ENCODE measurements at places on chromosomes 7 and 10.

GRCh38 chr7:42934291-42934690 is 2.1 kb downstream of the MRPL32 start:
- no peak for DNase-seq

GRCh38 chr10:46520941-46521340 is 35.5 kb downstream of the GPRIN2 start:
- peak; percentile 76 for DNase-seq

DNA sequence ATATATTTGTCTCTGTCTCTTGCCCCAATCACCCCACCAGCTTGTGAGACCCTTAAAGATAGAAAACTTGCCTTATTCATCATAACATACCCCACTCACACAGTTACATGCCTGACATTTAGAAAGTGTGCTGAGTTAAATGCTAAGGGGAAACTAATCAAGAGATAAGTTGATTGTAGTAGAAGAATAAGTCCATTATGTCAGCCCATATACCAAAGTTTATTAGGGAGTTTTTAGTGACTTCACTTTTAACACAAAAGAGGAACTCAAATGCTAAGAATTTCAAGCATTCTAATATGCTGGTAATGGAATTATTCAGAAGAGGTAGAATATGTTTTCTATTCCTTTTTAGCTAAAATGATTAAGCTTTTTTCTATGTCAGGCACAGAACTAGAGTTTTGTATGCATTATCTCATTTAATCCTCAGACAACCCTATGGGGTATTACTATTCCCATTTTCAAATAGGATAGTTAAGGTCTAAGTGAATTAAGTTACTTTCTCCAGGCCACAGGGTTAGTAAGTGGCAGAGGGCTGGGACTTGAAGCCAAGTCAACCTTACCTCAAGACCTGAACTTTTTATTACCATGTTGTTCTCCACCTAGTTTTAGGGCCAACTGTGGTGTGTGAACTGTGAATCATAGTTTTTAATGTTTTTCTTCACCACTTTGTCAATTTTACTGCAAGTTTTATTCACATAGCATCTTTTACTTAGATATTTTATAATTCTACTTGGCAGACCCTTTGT is 19.6 kb downstream of the ASAH2 start:
- DNase-seq: no peak

GRCh38 chr10:76984559-76985443 is 652.8 kb downstream of the KCNMA1 start:
- DNase-seq: peak; percentile 74

DNA sequence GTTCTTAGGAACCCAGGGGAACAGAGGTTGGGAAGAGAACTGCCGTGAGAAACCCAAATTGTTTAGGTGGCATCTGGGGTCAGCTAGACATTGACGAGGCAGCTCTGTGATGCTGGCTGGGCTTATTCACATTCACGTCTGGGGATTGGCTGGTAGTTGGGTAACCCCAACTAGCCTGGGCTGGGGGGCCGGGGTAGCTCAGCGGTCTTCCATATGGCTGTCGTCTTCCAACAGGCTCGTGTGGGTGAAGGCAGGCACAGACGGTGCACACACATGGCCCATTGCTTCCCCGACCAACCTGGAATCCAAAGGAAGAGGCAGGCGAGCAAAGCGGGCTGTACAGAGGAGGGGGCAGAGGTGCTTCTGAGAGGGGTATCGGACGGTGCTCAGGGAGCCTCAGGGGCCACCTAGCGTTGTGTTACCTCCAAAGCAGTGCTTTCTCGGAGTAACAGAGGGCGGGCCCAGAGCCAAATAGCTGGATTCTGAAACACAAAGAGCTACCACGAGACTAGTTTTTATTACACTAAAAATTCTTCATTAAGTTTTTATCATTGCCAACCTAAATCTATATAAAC is 34.5 kb downstream of the MKI67 start:
- DNase-seq: no peak

DNA sequence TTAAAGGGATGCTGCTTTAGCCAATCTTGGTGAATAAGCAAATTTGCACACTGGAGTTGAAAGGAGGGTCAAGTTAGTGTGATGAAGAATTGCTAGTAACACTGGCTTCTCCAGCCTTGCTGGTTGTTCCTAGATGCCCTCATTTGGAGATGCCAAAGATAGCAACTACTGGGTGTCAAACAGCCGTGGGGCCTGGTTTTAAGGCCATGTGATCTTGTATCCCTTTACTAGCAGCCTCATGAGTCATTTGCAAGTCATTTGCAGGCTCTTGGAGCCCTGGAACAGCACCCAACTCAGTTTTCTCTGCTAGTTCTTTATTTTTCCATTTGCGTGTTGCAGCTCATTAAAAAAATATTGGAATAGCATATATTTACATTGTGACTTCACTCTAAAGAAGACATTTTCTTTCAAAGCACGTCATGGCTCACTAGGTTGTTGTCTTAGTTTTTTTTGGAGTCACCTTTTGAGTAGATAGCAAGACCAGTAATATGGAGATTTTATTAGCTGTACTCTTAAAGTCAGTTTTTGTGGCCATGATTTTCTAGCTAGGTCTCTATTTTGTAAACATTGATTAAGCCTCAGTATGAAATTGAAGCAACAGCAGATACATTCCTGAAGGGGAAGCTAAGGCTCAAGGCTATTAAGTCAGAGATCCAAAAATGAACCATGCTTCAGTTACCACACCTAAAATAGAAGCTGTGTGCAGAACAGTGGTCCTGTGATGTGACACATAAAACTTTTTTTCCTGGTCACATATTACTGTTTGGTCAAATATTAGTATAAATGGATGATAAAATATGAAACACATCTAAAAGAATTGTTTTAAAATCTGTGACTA is 1.3 kb downstream of the LSMEM1 start:
- no peak for DNase-seq

GRCh38 chr10:72088889-72089575 is 681 bp upstream of the SPOCK2 start:
- peak; percentile 69 for DNase-seq

- DNase-seq: no peak
Measured at GRCh38 chr7:100034871-100035510, 14.6 kb upstream of the ZSCAN21 start.

GRCh38 chr10:124511205-124512039 is 49.8 kb downstream of the LHPP start:
- no peak for DNase-seq

GRCh38 chr7:115226410-115226809 is 304.5 kb downstream of the MDFIC start:
- DNase-seq: no peak

GRCh38 chr7:47875998-47876744 is 72.1 kb downstream of the PKD1L1 start:
- no peak for DNase-seq

DNA sequence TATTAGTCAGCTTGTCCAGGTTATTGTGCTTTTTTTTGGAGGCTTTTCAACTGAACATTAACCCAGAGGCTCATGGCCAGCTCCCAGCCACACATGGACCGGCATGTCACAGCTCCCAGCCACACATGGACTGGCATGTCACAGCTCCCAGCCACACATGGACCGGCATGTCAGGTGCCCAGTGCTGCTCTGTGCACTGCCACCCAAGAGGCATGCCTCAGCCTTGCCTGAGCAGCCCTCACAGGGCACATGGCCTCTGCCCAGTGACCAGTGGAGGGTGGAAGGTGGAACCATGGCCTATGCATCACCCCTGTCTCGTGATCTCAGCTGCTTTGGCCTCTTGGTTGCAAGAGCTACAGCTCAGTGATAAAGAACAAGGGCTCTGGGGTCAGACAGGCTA is 119.8 kb downstream of the OAT start:
- no peak for DNase-seq

GRCh38 chr10:132712743-132713142 is 73.2 kb downstream of the NKX6-2 start:
- DNase-seq: no peak

DNA sequence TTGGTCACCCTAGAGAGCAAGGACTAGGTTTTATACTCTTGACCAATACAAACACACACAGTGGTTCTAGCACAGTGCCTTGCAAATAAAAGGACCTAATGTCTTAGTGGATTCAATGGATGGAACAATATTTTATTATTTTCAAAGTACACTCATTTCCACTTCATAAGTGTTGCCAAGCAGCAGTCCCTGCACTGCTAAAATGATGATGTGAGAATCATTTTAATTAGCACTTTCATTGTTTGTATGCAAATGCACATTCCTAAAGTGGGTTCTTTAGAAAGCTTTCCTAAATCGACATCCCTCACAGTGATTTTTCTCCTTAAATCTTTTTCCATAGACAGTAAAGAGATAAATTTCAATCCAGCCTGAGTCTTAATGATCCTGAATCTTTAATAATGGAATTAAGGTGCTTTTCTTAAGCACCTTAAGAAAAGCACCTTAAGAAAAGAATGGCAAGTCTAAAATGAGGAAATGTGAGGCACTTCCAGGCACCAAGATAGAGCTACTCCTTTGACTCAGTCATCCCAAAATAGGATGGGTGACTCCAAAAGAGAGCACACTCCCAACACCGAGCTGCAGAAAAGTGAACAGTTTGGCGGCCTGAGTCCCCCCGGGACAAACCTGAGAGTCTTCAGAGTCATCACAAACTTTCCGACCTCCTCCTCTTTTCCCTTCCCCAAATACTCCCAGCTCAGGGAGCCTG is 84.5 kb downstream of the SORBS1 start:
- DNase-seq: no peak

DNA sequence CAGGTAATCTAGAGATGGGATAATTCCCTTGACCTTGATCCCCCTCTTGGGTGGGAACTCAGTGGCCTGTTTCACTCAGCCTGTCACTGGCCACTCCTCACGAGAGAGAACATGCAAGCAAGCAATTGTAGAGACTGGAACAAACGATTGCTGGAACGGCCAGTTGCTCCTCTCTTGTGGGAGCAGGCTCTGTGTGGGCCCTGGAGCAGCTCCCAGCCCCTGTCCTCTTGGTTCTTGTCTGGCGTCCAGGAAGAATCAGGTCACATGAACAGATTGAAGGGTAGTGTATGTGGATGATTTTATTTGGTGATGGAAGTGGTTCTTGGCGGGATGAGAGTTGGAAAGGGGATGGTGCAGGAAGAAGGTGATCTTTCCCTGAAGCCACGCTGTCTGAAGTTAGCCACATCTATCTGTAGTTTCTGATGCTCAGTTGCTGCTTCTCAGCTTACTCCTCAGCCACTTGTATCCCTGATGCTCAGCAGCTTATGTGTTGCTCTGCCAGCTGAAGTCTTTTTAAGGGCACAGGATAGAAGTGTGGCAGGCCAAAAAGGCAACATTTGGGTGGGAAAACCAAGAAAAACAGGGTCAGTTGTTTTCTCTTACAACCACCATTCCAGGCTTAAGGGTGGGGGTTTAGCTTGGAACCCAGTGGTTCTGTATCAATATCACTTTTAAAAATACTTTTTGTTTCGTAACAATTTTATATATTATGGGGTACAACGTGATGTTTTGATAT is 15.9 kb downstream of the RNF133 start:
- no peak for DNase-seq

DNA sequence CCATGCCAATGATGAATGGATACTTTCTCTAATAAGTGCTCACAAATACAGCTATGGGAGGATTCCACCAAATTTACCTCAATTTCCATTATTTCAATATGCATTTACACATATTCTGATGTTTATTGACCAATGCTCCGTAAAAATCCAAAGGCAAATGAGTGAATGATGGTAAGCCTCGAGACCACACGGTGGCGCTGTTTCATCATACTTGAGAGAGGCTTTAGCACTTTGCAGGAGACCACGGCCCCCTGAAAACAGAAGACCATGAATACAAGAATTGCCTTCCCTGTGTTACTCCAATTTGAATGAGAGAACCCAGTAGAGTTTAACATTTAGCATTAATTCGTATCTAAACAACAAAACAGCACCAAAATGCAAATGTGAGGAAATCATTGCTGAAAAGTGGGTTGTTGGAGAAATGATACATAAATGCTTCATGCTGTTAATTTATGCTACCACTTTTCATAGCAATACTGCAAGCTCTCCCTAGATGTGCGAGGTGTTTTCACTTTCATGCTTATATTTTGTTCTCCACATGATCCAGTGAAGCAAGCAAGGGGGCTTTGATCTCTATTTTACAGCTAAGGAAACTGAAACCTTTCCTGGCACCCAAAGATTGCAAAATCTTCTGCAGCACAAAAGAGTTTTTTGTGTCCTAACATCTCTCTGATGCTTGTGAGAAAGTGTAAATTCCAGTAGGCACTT is 35.4 kb downstream of the TRIL start:
- DNase-seq: peak; percentile 87

- no peak for DNase-seq
Measured at GRCh38 chr10:10722422-10722821, 295.2 kb upstream of the CELF2 start.

DNA sequence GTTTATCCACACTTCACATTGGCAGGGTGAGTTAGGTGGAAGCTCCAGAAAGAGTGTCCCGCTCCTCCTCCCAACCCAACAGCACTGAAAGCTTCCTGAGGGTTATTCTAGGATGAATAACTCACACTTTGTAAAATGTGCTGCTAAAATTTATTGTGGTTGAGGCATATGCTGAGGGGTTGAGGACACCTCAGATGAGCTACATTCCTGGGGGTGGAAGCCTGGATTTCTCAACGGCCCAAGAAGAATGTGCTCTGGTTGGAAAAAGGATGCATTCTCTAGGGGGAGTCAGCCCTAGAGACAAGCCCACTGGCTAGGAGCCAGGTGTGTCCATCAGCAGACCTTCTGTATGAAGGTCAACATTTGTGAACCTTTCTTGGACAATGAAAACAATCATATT is 91.5 kb upstream of the PDE1C start:
- DNase-seq: no peak

DNA sequence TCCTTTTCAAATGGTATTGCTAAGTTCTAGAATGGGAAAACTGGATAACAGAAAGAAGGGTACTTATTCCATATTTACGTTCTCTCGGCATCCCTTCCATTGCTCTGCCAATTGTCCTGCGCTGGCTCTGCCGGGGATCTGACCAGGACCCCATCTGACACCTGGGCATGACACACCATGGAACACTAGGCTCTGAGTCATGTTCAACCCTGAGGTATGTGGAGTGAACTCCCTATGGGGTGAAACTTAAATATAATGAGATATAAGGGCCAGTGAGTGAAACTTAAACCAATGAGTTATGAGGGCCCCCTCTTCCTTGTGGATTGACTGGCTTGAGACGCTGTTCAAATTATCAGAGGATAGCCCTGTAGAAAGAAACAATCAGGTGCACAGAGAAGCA is 55.1 kb upstream of the ZEB1 start:
- no peak for DNase-seq

DNA sequence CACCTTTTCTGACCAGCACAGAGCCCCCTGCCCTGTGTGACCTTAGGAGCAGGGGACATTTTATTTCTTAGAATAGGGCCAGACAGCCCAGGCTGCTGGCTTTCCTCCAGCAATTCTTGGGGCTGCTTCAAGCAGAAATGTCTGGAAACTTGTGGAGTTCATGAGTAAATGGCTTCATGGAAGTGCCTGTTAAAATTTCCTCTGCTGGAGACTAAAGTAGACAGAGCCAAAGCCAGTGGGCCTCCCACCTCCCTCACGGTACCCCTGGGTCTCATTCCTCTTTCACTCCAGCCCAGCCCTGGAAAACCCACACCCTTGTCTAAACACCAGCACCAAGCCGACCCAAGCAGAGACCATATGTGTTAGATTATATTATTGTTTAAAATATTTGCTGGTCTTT is 505.5 kb upstream of the ZMIZ1 start:
- DNase-seq: no peak

- no peak for DNase-seq
Measured at GRCh38 chr7:22195397-22196172, 161.4 kb downstream of the RAPGEF5 start.

GRCh38 chr7:94512735-94513564 is 3.3 kb downstream of the CASD1 start:
- peak; percentile 77 for DNase-seq
